ENCODE measurements at places on chromosomes 11 and 22. TPM values are rescaled to one million over a fixed set of nuclear protein-coding genes. Genes with fewer than 3 reads are reported as not detected.

The CRYBA4 gene
- total RNA-seq: not detected

The CLP1 gene
- total RNA-seq: 17.1 TPM

The GAL3ST1 gene
- 1.8 TPM for total RNA-seq

The UBQLN3 gene
- total RNA-seq: not detected

The LIN7C gene
- 44.7 TPM for total RNA-seq

The ZNF195 gene
- total RNA-seq: 140 TPM

The PHF21B gene
- 113 TPM for total RNA-seq

DNA sequence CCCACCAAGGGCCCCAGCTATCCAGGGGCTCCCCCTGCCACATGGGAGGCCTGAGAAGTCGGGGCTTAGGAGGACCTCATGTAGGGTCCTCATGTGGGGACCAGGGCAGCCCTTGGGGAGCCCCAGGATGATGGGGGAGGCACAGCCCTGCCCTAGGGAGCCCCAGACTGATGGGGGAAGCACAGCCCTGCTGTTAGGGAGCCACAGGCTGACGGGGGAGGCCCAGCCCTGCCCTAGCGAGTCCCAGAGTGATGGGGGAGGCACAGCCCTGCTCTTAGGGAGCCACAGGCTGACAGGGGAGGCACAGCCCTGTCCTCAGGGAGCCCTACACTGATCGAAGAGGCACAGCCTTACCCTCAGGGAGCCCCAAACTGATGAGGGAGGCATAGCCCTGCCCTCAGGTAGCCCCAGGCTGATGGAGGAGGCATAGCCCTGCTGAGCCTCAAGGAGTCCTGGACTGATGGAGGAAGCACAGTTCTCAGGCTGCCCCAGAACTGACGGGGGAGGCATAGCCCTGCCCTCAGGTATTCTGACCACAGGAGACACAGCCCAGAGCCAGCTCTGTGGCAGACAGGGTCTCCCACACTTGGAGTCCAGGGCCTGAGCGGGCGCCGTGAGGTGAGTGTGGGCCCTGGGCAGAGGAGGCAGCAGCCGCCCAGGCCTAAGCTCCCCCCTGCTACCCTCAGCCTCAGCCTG lies 10.8 kb downstream of the PRR33 start:
- peaks cover 1% of the 10 kb centered on the region for H3K4me1 ChIP-seq
- peaks cover 4% of the 10 kb centered on the region for H3K27me3 ChIP-seq
- no peak overlapping the region for H3K4me3 ChIP-seq
- H3K36me3 ChIP-seq: no peaks in the 10 kb centered on the region

- no peak overlapping the region for H3K4me3 ChIP-seq
- no peaks in the 10 kb centered on the region for H3K4me1 ChIP-seq
- no peaks in the 10 kb centered on the region for H3K36me3 ChIP-seq
Measured at GRCh38 chr22:30649430-30650007, 13.9 kb downstream of the SLC35E4 start.

- peaks cover 12% of the 10 kb centered on the region for H3K4me1 ChIP-seq
- no peak overlapping the region for H3K4me3 ChIP-seq
- no peak for DNase-seq
- peaks cover 5% of the 10 kb centered on the region for H3K36me3 ChIP-seq
- H3K27me3 ChIP-seq: no peaks in the 10 kb centered on the region
- H3K27ac ChIP-seq: no peak overlapping the region
Measured at GRCh38 chr11:122690384-122690783, 34.9 kb downstream of the UBASH3B start.

DNA sequence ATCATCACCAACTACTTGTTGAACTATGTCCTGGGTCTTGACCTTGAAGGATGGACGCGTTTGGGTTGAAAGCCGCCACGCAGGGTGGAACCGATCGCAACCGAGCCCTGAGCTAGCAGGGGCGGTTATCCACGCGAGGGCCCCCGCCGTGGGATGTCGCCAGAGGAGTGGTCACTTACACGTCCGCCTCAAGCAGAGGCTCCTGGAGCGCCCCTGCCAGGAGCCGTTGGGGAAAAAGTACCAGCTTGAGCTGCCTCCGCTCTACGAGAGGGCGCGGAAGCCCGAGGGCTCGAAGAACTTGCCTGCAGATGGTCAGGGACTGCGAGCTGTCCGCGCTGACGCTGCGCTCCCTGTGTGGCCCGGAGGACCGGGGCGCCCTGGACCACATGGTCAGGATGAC lies 100.7 kb upstream of the OR4C13 start:
- H3K4me1 ChIP-seq: no peaks in the 10 kb centered on the region
- no peak for DNase-seq
- peaks cover 3% of the 10 kb centered on the region for H3K36me3 ChIP-seq
- H3K4me3 ChIP-seq: no peak overlapping the region
- no peak overlapping the region for H3K27ac ChIP-seq

DNA sequence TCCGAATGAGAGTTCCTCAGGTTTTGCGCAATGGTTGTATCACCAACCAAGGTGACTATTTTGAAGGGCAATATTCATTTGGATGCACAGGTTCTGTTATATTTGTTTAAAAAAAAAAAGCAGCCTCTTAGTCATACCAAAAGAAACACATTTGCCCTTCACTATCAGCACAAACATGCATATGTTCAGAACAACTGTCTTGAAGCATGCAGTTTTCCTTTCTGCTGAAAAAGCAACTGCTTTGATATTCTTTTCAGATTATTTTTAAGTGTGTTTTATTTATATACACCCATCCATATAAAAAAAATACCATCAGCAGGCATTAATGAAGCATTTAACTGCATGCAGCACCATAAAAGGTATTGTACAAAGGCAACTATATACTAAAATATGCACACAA lies 67.8 kb downstream of the RBFOX2 start:
- no peaks in the 10 kb centered on the region for H3K36me3 ChIP-seq
- peak overlapping the region; percentile 95 for H3K4me3 ChIP-seq
- peaks cover 16% of the 10 kb centered on the region for H3K4me1 ChIP-seq
- peaks cover 5% of the 10 kb centered on the region for H3K27me3 ChIP-seq

DNA sequence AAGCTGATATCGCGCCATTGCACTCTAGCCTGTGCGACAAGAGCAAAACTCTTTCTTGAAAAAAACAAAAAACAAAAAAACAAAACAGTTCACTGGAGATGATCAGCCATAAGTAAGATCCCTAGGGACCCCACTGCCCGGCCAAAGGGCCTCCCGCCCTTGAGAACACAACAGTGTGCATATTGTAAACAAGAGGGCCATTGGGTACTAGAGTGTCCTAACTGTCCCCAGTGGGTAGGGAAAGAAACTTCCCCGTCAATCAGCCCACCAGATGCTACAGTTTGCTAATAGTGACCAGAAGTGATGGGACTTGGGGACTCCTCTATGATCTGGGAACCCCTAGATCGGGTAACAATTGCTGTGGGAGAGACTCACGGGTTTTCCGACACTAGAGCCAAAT lies 3.7 kb upstream of the ACY3 start:
- H3K27ac ChIP-seq: no peak overlapping the region
- peaks cover 2% of the 10 kb centered on the region for H3K27me3 ChIP-seq
- H3K36me3 ChIP-seq: no peaks in the 10 kb centered on the region
- no peaks in the 10 kb centered on the region for H3K4me1 ChIP-seq
- DNase-seq: no peak
- no peak overlapping the region for H3K4me3 ChIP-seq

DNA sequence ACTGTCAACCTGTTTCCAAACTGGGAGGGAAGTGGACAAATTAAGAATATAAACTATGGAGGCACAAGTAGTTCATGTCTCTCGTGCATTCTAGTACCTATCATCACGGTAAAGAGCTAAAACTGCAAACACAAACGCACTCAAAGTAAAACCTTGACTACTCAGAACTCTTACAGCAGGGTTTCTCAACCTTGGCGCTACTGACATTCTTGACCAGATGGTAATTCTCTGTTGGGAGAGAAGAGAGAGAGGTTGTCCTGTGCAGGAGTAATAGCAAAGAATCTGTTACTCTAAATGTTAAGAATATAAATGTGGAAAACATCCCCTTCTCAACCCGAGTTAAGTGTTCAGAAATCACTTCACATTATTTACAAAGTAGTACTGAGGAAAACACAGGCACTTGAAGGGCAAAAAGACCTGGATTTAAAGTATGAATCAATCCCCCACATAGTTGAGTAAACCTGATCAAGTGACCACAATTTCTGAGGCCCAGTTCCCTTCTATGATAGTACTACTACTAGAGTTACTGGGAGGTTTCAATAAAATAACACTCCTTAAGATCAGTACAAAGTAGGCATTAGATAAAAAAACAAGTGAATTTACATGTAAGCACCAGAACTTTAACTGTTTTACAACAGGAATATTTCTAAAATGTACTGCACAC lies 73.1 kb upstream of the ARHGAP32 start:
- H3K4me3 ChIP-seq: peak overlapping the region; percentile 28
- H3K27ac ChIP-seq: peak overlapping the region; percentile 64
- DNase-seq: no peak
- peaks cover 7% of the 10 kb centered on the region for H3K27me3 ChIP-seq
- H3K4me1 ChIP-seq: peaks cover 31% of the 10 kb centered on the region

DNA sequence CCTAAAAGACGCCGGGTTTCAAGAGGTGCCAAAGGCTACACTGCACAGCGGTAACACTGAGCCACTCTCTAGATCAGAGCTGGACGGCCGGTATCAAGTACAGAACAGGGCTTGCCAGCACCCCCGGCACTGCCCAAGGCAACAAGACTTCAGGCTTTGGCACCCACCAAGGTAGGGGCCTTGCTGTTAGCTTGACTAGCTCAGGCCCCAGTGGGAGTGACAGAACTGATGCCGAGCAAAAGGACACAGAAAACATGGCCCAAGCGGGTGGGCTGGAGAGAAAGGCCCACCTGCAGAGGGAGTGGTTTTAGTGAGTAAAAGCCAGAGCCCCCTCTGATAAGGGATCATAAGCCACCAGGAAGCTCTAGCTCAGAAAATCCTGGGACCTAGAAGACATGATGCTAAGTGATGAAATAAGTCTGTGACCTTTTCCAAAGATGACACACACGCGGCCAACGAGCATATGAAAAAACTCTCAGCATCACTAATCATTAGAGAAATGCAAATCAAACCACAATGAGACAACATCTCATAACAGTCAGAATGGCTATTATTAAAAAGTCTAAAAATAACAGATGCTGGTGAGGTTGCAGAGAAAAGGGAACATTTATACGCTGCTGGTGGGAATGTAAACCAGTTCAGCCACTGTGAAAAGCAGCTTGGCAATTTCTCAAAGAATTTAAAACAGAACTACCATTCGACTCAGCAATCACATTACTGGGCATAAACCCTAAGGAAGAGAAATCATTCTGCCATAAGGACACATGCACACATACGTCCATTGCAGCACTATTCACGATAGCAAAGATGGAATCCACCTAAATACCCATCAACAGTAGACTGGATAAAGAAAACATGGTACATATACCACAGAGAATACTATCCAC lies 12.9 kb downstream of the EHD1 start:
- no peak overlapping the region for H3K27ac ChIP-seq
- no peaks in the 10 kb centered on the region for H3K36me3 ChIP-seq
- peaks cover 13% of the 10 kb centered on the region for H3K4me1 ChIP-seq

DNA sequence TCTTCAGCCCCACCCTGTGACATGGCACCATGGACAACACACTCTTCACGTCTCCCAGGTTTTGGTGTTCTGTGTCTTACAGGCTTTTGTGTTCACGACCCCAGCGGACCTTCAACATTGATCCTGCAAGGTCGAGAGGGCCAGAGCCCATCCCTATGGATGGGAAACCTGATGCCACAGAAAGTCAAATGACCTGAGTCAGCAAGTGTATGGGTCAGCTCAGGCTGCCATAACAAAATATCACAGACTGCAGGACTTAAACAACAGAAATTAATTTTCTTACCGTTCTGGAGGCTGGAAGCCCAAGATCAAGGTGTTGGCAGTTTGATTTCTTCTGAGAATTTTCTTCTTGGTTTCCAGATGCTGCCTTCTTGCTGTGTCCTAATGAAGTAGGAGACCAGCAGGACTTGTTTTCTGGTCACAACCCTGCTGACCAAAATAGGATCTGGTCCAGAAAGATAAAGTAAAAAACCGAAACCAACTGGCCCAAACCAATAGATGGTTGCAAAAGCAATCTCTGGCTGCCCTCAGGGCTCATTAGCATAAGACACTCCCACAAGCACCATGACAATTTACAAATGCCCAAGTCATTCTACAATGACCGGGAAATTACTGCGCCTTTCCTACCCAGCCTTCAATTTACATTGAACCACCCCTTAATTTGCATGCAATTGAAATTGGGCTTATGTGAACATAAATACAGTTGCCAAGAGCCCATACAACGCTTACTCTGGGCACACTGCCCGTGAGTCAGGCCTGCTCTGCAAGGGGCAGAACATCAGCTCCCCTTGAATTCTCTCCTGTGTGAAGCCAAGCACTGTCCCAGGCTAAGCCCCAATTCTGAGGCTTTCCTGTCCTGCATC lies 113.9 kb downstream of the RPS6KA4 start:
- peaks cover 5% of the 10 kb centered on the region for H3K36me3 ChIP-seq
- H3K4me3 ChIP-seq: no peak overlapping the region
- peaks cover 4% of the 10 kb centered on the region for H3K27me3 ChIP-seq
- H3K4me1 ChIP-seq: peaks cover 4% of the 10 kb centered on the region
- H3K27ac ChIP-seq: no peak overlapping the region

GRCh38 chr11:73154178-73154577 lies 12.1 kb upstream of the FCHSD2 start:
- H3K4me1 ChIP-seq: peaks cover 8% of the 10 kb centered on the region
- H3K4me3 ChIP-seq: no peak overlapping the region
- peaks cover 4% of the 10 kb centered on the region for H3K27me3 ChIP-seq

DNA sequence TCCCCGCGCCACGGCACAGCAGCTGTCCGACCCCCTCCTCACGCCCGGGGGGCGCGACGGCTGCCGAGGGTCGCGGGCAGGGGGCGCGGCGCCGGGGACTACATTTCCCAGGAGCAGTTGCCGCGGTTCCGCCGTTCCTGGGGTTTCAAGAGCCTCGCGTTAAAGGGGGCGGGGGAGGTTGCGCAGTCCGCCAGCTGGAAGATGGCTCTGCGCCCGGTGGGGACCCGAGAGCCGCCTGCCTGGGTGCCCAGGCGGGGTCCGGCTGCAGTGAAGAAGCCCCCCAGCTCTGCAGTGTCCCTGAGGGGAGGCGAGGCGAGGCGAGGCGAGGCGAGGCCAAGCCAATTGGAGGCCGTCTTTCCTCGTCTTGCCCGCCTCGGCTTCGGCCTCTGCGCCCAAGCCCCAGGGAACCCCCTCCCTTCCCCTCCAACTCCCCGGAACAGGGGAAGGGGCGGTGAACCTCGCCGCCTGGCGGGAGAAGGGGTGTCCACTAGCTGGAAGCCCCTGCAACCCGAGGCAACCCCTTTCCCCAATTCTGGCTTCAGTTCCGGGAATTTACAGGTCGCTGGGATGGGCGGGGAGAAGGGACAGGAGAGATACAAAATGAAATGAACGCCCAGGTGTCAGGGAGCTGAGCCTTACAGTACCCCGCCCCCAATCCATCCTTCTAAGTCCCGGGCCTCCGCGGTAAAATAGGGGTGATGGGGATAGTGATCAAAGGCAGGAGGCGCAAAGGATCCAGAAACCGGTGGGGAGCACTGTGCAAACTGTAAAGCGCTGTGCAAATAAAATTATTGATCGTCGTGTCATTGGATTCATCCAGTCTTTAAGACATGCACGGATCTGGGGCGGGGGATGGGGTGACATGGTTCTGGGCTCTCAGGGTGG lies 5.2 kb upstream of the GCAT start:
- peak overlapping the region; percentile 89 for H3K27ac ChIP-seq
- H3K36me3 ChIP-seq: no peaks in the 10 kb centered on the region
- DNase-seq: peak; percentile 82
- H3K4me3 ChIP-seq: peak overlapping the region; percentile 90
- peaks cover 19% of the 10 kb centered on the region for H3K4me1 ChIP-seq

Data from glutamatergic neuron (in vitro differentiated cells).